ENCODE measurements at places on chromosomes 3 and 15.

DNA sequence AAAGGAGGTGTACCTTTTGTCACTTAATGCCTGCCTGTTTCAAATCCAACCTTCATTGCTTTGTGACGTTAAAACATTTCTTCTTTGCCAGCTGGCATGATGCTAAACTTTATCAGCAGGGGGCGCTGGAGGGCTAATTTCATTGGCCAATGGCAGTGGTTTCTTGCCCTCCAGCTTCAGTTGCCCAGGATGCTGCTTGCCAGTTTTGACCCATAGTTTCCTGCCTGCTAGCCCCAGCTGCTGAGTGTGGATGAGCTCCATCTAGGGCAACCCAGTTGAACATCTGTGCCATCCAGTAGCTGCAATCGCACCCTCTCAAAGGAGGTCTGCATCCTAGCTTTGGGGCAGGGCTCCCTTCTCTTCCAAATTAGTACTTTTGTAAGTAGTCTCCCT lies 22.1 kb downstream of the ACKR2 start:
- DNase-seq = peak; percentile 58

- DNase-seq = no peak
Observed at GRCh38 chr15:57684491-57685151, 21.9 kb upstream of the POLR2M start.

DNA sequence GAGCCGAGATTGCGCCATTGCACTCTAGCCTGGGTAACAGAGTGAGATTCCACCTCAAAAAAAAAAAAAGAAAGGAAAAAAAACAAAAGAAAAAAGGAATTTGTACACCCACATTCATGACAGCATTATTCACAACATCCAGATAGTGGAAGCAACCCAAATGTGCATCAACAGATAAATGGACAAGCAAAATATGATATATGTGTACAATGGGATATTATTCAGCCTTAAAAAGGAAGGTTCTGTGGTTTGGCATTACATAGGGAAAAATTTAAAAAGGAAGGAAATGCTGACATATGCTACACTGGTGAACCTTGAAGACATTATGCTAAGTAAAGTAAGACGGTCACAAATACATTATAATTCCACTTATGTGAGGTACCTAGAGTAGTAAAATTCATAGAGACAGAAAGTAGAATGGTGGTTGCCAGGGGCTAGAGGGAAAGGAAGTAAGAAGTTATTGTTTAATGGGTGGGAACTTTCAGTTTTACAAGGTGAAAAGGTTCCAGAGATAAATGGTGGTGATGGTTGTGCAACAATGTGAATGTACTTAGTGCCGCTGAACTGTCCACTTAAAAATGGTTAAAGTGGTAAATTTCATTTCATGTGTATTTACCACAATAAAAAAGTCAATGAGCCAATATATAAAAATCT lies 118.5 kb downstream of the MYLK start:
- DNase-seq = peak; percentile 82

DNA sequence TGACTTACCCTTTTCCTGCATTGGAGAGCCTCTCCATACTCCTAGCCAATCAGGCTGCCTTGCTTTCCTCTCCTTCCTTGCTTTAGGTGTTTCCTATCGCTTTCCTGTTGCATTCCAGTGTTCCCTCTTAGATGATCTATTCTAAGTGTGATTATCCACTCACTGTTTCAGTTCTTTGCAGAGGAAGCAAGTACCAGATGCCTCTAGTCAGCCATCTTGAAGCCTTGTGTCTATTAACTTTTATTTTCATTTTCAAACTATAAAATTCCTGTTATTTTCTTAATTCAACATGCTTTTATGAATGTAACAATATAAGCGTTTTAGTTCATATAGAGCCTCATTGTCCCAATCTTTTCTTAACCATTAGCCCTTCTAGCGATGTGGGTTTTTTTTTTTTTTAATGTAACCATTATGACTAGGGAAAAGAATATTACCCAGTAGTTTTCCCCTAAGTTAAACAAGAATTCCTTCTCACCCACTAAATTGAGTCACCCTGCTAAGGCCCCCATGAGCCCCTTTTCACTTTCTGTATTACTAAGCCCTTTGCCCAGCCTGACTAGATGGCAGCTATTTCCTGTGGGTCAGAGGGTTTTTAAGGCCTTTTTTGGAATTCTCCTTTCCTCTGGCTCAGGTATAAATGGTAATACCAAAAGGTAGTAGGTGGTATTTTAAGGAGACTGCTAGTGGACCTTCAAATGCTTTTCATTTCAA lies 229.4 kb upstream of the CTNNB1 start:
- DNase-seq = no peak

All from fibroblast of the aortic adventitia (primary cell).